Retina (tissue), 1 donor: ENCODE measurements at places on chromosomes 12 and 14.

DNA sequence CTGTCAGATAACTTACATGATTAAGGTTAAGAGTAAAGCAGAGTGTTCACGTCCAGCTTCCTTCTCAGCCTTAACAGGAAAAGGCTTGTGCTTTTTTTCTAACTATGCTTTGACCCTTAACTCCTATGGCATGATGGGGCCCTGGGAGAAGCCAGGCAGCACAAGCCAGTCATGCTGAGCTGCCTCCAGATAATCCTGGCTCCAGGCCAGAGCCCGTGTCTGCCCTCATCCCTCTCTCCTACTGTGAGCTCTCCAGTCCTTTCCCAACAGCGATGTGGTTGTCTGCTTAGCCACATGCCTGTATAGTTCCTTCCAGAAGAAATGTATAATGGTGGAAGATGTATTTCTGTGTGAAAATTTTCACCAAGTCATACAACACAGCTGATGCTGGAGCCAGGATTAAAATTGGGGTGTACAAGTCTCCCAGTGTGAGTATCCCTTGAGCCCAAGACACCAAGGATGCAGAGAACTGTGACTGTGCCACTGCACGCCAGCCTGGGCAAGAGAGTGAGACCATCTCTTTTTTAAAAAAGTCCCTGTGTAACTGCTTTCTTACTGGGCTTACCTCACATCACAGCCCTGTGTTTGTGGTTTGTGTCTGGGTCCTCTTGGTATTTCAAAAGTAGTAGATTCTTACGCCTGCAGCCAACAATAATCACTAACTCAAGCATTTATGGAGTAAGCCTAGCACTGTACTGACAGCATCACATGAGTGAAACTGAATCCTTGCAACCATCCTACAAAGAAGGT lies 7.9 kb upstream of the ITFG2 start:
- DNase-seq, result no peak

- DNase-seq, result no peak
Observed at GRCh38 chr14:88296351-88296750, 26.7 kb downstream of the KCNK10 start.

DNA sequence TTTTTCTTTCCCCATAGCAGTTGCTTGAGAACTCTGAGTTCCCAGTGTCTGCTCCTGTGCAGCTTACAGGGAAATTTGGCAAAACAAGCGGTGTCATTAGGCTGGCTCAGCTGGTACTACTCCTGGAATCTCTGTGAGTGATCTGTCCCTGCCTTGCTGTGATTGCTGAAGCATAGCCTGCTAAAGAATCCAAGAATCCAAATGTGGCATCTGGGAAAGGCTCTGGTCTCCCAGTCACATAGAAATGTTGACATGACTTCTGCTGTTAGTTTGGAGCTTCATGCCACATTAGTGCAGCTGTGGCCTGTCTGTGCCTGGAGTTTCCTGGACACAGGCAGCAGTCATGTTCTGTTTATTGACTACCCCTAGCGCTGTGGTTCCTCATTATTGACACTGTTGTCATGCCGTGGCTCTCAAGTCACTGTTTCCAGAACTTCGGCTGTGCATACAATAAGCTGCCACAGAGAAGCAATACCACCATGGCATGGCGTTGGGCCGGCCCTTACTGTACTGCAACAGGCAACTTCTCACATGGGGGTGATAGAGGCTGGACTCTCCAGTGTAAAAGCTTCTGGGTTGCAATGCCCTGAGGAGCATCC lies 166.8 kb downstream of the MYRFL start:
- no peak for DNase-seq

GRCh38 chr14:98900236-98900635 lies 371.8 kb downstream of the BCL11B start:
- DNase-seq, result no peak

DNA sequence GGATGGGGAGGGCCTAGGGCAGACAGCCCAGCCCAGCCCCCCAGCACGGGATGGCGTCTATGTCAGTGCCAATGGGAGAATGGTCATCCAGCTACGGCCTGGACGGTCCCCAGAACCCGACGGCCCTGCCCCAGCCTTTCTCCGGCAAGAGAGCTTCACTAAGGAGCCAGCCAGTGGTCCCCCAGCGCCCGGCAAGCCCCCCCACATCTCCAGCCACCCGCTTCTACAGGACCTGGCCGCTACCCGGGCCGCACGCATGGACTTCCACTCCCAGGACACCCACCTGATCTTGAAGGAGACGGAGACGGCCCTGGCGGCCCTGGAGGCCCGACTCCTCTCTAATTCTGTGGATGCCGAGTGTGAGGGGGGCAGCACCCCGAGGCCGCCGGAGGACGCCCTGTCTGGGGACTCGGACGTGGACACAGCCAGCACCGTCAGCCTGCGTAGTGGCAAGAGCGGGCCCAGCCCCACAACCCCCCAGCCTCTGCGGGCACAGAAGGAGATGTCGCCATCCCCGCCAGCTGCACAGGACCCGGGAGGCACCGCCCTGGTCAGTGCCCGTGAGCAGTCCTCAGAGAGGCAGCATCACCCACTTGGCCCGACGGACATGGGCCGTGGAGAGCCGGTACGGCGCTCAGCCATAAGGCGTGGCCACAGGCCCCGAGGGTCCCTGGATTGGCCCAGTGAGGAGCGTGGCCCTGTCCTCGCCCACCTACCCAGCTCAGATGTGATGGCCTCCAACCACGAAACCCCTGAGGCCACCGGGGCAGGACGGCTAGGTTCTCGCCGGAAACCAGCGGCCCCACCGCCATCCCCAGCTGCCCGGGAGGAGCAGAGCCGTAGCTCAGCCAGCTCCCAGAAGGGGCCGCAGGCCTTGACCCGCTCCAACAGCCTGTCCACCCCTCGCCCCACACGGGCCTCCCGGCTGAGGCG lies 21.9 kb downstream of the CEP170B start:
- no peak for DNase-seq

DNA sequence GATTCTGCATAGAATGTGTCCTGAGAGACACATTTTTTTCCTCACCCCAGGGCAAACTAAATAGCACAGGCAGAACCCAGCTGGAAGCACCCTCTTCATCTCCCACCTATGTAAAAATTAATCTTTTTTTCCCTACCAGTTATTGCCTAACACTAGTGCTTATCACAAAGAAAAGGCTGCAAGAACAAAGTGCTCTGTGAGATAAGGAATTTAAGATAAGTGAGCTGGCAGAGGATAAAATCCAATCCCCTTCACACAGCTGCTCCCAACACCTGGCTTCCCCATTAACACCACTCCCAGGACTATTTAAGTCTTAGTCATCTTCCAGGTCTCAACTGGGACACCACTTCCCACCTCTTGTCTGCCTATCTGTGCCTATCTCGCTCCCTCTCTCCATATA lies 75.2 kb downstream of the TTC9 start:
- no peak for DNase-seq

DNA sequence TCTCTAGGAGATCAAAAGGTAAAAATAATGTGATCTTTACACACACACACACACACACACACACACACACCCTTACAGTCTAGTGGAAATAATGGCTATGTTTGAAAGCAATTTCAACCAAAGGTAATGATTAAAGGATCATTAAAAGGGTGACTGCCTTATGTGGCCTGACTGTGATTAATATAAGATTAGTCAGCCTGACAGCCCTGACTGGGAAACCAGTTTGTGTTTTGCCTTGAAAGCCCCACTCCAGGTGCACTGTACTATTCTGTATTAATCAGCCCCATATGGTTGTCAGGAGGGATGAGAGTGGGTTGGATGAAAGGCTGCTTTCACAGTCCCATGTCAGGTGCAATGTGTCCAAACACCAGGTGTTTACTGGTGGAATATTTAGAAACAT lies 10.5 kb downstream of the RASSF9 start:
- no peak for DNase-seq

GRCh38 chr12:97142737-97143410 lies 235.8 kb downstream of the NEDD1 start:
- DNase-seq, result peak; percentile 79

- peak; percentile 36 for DNase-seq
Observed at GRCh38 chr12:26119391-26119989, 5.3 kb downstream of the BHLHE41 start.

DNA sequence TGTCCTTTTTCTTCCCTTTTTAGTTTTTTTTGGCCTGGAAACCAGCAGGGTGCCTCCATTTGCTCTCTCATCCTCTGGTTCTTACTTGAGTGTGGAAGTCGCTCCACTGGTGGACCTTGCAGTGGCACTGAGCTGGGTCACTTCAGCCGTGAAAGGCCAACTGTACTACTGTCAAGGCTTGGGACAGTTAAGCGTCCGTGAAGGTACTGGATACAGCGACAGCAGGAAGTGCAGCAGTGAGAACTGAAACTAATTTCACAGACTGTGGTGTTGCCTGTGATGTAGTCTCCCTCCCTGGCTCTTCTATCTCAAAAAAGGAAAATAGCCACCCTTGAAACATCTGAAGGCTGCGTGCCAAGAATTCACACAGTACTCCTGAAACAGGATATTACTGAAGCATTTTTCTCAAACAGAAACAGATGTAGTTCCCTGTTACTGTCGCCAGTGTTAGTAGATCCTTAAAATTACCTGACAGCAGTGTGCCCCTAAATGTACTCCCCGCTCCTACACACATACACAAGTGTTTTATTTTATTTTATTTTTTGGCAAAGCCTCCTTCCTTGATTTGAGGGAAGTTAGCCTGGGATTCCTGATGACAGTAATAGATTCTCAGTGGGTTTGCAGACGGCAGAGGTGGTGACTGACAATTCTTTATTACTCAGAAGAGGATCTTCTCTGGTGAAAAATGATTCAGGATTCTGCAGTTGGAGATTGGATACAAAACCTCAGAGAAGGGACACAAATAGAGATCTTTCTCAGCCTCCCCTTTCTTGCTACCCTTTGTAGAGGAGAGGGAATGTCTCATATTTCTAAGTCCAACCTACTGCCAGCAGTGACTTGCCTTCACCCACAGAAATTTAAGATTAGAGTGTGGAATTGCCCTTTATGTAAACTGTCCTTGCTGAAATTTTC lies 4.4 kb downstream of the SUSD6 start:
- DNase-seq, result no peak

- DNase-seq, result no peak
Observed at GRCh38 chr12:6374028-6374785, 1.2 kb downstream of the SCNN1A start.

GRCh38 chr14:60599727-60600126 lies 49.5 kb downstream of the SIX1 start:
- no peak for DNase-seq

GRCh38 chr12:118274066-118274465 lies 98.6 kb downstream of the TAOK3 start:
- no peak for DNase-seq

DNA sequence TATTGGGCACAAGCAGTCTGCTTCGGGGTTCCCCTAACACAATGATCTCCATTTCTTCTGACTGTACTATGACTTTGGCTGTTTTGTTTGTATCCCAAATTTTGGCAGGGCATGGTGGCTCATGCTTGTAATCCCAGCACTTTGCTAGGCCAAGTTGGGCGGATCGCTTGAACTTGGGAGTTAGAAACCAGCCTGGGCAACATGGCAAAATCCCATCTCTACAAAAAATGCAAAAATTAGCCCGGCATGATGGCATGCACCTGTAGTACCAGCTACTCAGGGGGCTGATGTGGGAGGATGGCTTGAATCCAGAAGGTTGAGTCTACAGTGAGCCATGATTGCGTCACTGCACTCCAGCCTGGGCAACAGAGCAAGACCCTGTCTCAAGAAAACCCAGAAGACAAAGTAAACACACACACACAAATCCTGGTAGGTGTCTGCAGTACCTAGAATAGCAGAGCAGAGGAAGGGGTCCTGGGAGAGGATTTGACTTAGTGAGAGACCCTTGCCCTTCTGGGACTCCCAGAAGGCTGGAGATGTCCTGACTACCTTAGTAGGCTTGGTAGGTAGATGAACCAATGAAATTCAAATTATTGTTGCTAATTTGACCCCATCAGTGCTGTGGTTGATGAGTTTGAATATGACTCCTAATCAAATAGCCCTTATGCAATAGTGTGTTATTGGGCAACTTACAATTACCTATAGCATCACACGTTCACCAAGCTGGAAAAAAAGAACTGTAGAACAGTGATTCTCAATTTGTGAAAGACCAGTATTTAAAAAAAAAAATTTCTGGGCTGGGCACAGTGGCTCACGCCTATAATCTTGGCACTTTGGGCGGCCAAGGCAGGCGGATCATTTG lies 6.8 kb upstream of the AEBP2 start:
- DNase-seq, result no peak

- DNase-seq, result no peak
Observed at GRCh38 chr14:98161356-98161755, 1110.6 kb downstream of the BCL11B start.

- DNase-seq, result no peak
Observed at GRCh38 chr14:104935026-104935650, 10.5 kb downstream of the PLD4 start.

DNA sequence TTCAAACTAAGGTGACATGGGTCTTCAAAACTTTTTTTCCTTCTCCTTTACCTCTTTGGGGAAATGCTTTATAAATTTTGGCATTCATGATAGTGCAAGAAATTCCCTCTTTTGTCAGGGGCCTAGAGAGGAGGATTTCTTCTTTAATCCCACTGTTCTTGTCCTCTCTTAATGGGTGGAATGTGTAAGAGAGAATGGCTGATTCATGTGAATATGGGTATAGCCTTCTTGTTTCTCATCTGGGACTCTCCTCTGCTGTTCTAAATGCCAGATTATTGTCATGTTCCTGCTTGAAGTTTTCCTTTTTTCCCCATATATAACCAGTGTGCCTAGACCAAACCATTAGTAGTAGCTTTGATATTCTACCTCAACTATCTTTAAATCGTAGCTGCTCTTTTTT lies 46.7 kb downstream of the SLC38A4 start:
- no peak for DNase-seq

DNA sequence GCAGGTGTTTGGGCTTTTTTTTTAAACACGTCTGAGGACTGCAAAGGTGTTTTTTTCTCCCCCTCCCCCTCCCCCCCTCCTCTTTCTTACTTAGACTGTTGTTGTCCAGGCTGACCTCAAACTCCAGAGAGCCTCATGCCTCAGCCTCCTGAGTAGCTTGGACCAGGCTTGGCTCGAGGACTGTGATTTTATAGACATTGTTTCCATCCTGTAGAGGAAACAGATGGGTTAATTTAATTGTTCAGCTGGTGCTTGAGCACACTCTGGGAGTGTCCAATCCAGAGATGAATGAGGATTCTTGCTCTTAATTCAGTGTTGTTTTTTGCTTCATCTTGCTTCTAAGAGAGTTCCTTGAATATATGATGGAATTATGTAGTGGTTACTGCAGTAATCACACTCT lies 42.1 kb downstream of the RASSF3 start:
- no peak for DNase-seq

DNA sequence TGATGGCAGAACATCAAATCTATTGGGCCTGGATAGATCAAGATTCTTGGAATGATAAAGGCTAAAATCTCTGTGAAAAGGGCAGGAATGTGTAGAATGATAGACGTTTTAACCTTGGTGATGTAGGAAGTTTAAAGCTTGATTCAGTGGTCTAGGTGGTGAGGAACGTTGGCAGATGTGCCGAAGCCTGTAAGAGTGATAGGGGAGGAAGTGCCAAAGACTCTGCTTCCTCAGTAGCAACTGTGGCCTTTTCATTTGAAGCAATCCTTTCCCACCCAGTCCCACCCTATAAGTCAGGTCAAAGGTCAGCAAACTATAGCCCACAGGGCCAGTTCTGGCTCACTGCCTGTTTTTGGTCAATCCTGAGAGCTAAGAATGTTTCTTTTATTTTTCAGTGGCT lies 62.2 kb downstream of the MBIP start:
- no peak for DNase-seq

- DNase-seq, result no peak
Observed at GRCh38 chr12:11765817-11766794, 116.6 kb downstream of the ETV6 start.

- DNase-seq, result peak; percentile 53
Observed at GRCh38 chr12:128339126-128339520, 72.2 kb downstream of the TMEM132C start.
